SK-N-SH treated with all-trans-retinoic acid at 6 μM for 48 hours (cell line): ENCODE measurements at places on chromosomes 6 and 20.

- ATAC-seq = no peak
Measured at GRCh38 chr6:121365536-121366521, 31.5 kb upstream of the TBC1D32 start.

DNA sequence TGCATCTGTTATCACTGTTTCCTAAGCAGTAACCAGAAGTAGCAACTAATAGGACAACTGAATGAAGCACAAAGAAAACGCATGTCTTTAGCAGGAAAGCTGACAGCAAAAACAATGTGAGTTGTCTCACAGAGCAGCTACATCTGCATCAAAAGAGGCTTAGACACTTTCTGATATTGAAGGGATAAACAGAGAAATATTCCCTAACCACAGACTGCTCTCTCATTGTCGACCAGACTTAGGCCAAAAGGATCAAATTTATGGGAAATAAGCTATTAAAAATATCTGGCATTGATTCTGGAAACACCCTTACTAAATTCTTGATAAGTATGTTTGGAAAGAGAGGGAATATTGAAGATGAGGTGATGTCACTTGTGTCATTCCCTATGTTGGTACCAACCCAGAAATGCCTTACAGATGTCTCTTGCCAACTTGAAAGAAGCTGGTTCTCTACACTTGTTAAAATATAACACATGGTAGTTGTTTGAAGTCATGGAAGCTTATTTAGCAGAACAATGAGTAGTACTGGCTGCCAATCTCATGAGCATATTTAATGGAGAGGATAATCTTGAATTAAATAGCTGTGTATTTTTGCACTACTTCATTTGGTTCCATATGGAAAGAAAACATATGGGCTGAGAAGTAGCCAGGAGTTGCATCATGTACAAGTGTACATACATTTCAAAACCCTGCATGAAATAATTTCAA is 929.3 kb upstream of the MAN1A1 start:
- ATAC-seq = no peak

- no peak for ATAC-seq
Measured at GRCh38 chr20:37445041-37445440, 76.0 kb upstream of the NNAT start.

- peak; percentile 78 for ATAC-seq
Measured at GRCh38 chr6:56484669-56485068, 158.0 kb downstream of the DST start.

DNA sequence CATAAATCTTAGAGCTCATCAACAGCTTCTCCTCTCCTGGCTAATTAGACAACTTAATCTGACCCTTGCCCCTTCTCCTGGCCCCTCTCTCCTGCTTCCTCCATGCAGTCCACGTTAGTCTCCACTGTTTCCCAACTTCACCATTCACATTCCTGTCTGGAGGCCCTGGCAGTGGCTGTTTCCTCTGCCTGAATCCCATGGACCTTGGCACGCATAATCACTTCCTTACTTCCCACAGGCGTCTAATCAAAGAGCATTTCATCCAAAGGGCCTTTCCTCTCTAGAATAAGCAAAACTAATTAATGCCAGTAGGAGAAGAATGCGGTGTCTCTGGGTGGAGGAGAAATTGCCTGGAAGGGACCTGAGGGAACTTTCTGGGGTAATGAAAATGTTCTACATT is 16.4 kb upstream of the XRN2 start:
- ATAC-seq = no peak

DNA sequence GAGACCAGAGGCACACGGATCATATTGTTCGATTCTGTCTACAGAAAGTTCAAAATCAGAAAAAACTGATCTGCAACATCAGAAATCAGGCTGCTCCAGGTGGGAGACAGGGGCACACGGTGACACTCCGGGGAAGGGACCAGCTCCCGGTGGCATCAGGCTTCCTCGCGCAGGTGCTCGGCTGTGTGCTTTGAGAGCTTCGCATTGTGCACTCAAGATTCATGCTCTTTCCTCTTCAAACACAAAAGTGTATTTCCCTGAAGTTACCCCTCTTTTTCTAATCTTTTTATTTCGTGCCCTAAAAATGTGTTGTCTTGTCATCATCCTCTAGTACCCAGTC is 108.1 kb downstream of the DLL1 start:
- no peak for ATAC-seq

GRCh38 chr6:24453921-24454320 is 35.5 kb downstream of the GPLD1 start:
- ATAC-seq = no peak

GRCh38 chr6:162251257-162251656 is 476.3 kb downstream of the PRKN start:
- no peak for ATAC-seq

DNA sequence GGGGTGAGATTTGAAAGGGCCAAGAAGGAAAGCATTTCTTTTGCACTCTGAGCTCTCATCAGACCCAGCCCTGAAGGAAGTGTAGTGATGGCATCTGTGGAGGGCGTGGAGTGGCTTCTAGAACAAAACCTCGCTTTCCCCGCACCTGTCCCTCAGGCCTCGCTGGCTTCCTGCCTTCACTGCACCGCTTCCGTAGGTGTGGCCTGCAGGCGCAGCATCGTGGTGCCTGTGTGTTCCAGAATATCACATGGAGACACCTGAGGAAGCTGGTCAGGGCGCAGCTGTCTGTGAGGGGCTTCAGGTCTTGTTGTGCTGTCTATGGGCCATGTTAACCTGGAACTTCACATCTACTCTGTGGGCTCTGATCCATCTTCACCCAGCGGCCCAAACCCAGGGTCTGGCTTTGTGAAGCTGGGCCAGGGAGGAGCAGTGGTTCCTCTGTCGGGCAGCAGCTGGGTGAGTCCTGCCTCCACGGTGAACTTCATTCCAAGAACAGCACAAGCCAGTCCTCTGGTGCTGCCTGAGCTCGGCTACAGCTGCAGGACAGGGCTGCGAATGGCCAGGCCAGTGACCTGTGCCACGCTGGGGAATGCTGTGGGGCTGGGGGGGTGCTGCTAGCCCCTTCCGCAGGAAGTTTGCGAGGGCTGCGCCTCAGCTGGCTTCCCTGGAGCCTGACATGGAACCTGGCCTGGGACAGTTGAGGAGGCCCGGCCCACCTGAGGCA is 40.9 kb downstream of the DSTN start:
- ATAC-seq = peak; percentile 7

DNA sequence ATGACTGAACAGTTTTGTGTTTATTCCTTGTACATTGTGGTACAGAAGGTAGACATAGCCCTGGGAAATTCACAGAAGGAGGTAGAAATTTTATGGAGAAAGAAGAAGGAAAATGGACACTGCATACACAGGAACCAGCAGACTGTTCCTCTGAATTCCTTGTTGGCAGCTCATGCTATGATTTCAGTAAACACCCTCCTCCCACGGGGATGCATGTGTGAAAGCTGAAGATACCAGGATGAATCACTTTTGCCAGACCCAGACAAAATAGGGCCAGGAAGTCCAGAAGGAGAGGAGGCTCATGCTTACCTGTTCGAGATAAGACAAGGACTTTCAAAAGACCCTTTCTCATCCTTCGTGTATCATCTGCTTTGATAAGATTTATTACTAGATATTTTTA is 110.3 kb upstream of the GGTLC1 start:
- no peak for ATAC-seq

- no peak for ATAC-seq
Measured at GRCh38 chr20:4141291-4142240, 126.2 kb upstream of the RNF24 start.

GRCh38 chr20:53581444-53582250 is 12.0 kb downstream of the ZNF217 start:
- no peak for ATAC-seq
